ENCODE measurements at places on chromosomes 5 and 9.

DNA sequence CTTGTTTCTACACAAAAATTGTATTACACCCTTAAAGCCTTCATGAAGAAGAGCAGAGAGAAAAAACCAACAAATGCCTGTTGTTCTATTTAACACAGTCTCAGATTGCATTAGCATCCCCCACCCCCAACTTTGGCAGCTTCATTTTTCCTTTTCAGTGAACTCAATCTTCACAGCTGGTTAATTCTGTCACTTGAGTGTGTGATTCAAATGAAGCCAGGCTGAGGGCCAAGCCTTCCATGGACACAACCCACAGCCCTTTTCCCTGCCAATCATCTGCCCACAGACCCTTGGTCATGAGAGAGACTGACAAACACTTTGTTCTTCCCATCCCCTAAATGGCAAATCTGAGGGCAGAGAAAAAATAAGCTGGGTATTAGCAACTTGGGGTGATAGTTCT is 217.5 kb upstream of the NMUR2 start:
- DNase-seq: no peak

DNA sequence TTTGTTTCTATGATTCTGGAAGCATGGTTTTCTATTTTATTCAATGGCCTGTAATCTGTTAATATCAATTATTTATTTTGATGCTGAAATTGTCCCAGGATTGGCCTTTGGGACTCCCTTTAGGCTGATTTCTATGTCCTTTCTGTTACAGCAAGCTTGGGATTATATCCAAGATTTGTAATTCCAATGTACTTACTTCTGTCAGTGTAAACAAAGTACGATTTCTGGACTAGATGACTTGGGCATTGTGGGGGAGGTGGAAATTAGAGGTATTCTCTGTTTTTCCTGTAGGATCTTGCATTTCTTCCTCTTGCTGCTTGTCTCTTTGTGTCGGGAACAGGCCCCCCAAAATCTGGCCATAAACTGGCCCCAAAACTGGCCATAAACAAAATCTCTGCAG is 3.7 kb downstream of the PCDHGA12 start:
- no peak for DNase-seq

DNA sequence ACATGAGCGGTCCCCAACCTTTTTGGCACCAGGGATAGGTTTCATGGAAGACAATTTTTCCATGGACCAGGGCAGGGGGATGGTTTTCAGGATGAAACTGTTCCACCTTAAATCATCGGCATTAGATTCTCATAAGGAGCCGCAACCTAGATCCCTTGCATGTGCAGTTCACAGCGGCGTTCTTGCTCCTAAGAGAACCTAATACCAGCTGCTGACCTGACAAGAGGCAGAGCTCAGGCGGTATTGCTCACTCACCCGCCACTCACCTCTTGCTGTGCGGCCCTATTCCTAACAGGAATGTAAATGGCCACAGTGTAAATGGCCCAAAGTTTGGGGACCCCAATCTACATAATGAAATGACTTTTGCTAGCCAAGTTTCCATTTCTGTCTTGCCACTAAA is 3.1 kb upstream of the PLIN2 start:
- DNase-seq: no peak

- no peak for DNase-seq
Observed at GRCh38 chr5:178392386-178392785, 159.8 kb upstream of the PHYKPL start.

GRCh38 chr9:121699571-121700164 is 48.2 kb downstream of the DAB2IP start:
- DNase-seq: no peak

- no peak for DNase-seq
Observed at GRCh38 chr5:171421331-171422262, 2.1 kb downstream of the FGF18 start.

DNA sequence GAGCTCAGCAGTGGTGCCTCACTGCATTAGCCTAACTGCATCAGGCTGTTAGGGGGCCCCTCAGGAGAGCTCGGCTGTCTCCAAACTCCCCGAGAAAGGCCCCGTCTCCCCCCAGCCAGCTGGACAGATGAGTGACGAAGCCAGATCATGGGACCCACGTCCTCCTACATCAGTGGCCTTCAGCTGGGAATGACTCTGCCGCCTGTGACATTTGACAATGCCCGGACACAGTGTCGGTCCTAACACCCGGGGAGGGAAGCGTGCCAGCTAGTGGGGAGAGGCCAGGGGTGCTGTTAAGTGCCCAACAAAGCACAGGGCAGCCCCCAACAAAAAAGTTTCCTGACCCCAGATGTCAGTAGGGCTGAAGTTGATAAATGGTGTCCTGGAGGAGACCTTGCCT is 375.2 kb upstream of the IRX2 start:
- DNase-seq: no peak

- DNase-seq: no peak
Observed at GRCh38 chr5:167947306-167947705, 344.1 kb upstream of the WWC1 start.

GRCh38 chr5:179777909-179778308 is 15.9 kb upstream of the LTC4S start:
- no peak for DNase-seq

DNA sequence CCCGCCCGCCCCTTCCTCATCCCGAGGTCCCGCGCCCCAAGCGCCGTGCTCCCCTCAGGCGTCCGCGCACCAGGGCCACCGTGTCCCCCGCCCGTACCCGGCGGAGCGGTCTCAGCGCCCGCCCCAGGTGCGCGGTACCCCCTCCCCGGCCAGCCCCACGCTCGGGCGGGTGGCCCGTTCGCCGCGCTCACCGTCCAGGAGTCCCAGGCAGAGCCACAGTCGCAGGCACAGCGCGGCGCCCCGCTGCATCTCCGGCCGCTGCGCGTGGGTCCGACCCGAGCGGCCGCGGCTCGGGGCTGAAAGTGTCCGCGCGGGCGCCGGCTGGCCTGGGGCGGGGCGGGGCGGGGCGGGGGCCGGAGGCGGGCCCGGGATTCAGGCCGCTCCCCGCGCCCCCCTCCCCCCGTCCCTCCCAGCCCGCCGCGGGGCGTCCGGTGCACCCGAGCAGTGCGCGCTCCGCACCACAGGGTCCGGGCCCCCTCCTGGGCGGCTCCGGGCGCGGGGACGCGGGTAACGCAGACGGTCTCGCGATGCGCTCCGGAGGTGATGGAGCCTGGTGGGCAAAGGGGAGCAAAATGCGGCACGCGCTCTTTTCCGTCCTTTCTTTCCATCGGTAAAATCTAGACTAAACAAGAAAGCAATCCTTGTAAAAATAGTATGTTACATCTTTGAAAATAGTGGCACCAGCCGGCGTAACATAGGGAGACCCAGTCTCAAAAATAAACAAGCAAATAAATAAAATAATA is at the start of gene FLT4:
FLT4 (minus strand) TSS at position 304 of the 743 bp plus-strand sequence; CDS start at position 249, 55 bp downstream.
- DNase-seq: no peak

DNA sequence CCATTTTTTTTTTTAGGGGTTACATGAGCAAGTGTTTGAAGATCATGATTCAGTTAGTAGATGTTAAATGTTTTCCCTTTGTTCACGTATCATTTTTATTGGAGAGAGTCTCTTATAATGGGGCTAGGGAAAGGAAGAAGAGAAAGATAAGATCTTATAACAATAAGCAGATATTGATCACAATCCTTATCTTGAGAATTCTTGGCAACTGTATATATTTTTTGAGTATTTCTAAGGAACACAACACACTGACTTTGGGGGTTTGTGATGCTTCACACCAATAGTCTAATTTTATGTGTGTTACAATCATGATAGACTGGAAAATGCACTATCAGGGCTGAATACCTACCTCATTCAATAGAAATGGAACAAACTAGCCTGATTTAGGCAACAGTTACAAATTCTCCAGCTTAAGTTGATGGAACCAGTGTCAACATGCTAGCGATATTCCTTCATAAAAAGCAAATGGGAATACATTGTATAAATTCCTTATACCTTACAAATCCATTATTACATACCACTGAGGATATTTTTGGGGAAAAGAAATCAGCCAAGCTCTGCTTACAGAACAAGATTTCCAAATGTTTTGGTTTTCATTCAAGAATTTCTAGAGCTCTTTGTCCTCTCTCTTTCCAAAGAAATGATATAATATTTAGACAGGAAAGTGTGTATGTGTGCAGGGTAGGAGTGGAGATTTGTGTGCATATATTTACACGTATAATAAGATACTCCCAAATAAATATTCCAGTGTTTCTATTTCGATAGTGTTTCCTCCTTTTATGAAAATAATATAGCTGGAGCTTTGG is 41.5 kb downstream of the SVEP1 start:
- DNase-seq: no peak

DNA sequence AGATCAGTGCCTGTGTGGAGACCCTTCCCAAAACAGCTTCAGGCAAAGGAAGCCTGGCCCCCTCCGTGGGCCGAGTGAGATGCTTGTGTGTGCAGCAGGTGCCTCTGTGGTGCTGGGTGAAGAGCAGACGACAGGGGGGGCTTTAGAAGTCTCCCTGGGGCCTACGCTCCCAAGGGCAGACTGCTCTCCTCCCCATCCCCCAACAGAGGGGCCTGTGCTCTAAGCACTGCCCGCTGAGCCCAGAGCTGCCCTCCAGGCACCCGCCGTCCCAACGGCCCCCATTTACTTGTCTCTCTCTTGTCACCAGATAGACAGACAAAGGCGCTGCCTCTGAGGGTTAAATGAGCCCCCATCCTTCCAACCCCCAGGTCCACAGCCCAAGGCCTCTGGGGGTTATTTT is 2.7 kb upstream of the LHX3 start:
- DNase-seq: no peak

- no peak for DNase-seq
Observed at GRCh38 chr5:139849942-139850341, 54.3 kb downstream of the PSD2 start.

DNA sequence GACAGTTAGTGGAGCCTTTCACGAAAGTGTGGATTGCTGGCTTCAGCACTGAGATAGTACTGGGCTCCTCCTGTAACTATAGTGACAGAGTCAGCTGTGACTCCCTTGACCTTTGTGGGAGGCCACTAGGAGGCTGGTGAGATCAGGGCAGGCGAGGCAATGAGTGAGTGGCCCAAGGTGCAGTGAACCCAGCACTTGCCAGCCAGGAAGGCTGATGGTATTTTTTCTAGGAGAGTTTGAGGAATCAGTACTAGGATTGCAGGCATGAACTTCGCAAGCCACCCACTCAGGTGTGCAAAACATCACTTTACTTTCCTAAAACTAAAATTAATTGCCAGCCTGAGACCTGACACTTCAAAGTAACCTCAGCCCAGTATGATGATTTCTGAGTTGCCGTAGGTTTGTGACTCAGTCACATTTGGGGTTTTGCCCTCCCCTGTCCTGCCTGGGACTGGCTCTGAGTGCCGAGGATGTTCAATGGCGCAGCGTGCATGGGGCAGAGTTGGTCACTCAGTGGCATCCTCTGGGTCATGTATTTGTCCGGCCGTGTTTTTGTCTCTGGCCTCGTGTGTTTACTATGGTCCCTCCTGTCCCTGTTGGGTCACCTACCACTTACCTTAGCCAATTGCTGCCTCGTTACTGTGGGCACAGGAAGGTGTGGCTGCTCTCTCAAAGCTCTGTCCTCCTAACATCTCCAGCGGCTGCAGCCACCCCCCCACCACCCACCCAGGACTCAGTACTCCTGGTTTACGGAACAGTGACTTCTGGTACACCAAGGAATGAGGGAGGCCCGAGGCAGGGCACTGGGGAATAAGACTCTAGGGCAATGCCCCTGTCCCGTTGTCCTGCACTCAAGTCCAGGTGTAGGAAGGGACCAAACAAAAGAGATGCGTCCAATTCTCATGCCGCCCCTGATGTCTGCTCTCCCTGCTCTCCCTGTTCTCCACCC is 67.2 kb downstream of the IL31RA start:
- no peak for DNase-seq

- peak; percentile 79 for DNase-seq
Observed at GRCh38 chr5:84113246-84114105, 271.2 kb downstream of the EDIL3 start.

DNA sequence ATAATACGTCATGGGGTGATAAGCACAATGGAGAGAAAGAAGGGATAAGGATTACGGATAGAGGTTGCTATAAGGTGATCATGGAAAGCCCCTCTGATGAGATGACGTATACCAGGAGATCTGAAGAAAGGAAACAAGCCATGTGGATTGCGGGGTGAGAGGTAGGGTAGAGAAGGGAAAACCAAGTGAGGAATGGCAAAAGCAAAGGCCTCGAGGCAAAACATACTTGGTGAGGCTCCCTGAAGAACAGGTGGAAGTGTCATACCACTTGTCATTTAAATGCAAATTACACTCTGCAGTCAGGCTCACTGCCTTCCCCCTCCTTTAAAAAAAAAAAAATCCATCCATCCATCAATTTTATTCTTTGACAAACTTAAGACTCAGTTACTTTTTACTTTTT is 420.8 kb downstream of the RAB3C start:
- no peak for DNase-seq
